ENCODE measurements at places on chromosomes 6 and 20. TPM values are rescaled to one million over a fixed set of nuclear protein-coding genes. Genes with fewer than 3 reads are reported as not detected.

- peaks cover 2% of the 10 kb centered on the region for H3K4me1 ChIP-seq
- H3K27ac ChIP-seq = no peak overlapping the region
- H3K4me3 ChIP-seq = no peak overlapping the region
- H3K36me3 ChIP-seq = no peaks in the 10 kb centered on the region
- H3K27me3 ChIP-seq = no peaks in the 10 kb centered on the region
- DNase-seq = no peak
These were observed 231.9 kb downstream of the PKHD1 start for GRCh38 chr6:51855310-51856082.

DNA sequence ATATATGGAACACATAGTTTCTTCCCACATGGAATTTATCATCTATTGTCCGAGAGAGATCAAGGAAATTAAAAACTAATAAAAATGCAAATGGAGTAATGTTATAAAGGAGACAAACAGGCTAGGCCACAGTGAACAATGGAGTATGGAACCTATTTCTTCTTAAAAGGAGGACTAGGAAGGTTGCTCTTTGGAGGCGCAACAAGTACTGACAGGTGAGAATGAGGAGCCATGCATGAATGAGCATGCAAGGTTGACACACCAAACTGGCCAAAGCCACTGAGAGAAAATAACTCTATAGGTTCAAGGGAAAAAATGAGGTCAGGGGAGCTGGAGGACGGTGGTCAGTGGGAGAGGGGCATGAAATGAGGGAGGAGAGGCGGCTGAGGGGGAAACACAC is 40.9 kb downstream of the PSMB1 start:
- no peak for DNase-seq
- H3K27me3 ChIP-seq = no peaks in the 10 kb centered on the region
- H3K36me3 ChIP-seq = no peaks in the 10 kb centered on the region
- H3K27ac ChIP-seq = no peak overlapping the region
- H3K4me1 ChIP-seq = no peaks in the 10 kb centered on the region

- no peak for DNase-seq
- H3K27ac ChIP-seq = no peak overlapping the region
- no peaks in the 10 kb centered on the region for H3K4me1 ChIP-seq
- peaks cover 19% of the 10 kb centered on the region for H3K36me3 ChIP-seq
These were observed 187.6 kb downstream of the TMEM242 start for GRCh38 chr6:157135691-157136090.

Gene KCNQ2
- total RNA-seq = not detected

- no peaks in the 10 kb centered on the region for H3K4me1 ChIP-seq
- H3K27me3 ChIP-seq = no peaks in the 10 kb centered on the region
- no peak overlapping the region for H3K4me3 ChIP-seq
- H3K27ac ChIP-seq = no peak overlapping the region
- H3K36me3 ChIP-seq = peaks cover 9% of the 10 kb centered on the region
These were observed 86.9 kb downstream of the TBC1D32 start for GRCh38 chr6:121247386-121247785.

Gene LY6G6C
- total RNA-seq = not detected

DNA sequence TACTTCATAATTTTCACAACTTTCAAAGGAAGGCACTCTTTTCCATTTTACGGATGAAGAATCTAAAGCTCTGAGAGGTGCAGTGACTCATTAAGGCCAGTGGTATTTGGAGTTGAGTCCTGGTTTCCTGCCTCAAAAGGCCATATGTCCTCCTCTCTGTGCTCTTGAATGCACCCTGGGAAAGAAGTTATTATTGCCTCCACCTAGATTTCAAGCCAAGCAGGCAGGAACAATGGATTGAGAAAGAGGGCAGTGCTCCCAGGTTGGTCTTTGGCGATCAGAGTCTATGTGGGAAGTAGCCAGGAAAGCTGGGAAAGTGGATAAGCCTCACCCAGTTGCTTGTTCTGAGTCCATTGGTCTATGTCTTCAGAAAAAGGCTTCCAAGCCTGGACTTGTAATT is 165.0 kb downstream of the MAFB start:
- H3K36me3 ChIP-seq = no peaks in the 10 kb centered on the region
- no peak overlapping the region for H3K4me3 ChIP-seq
- DNase-seq = no peak
- H3K27ac ChIP-seq = no peak overlapping the region
- H3K27me3 ChIP-seq = no peaks in the 10 kb centered on the region
- H3K4me1 ChIP-seq = no peaks in the 10 kb centered on the region

- DNase-seq = no peak
- no peak overlapping the region for H3K4me3 ChIP-seq
- H3K4me1 ChIP-seq = no peaks in the 10 kb centered on the region
- no peaks in the 10 kb centered on the region for H3K36me3 ChIP-seq
These were observed 62.0 kb upstream of the SMLR1 start for GRCh38 chr6:130765181-130765727.

- H3K36me3 ChIP-seq = no peaks in the 10 kb centered on the region
- H3K4me1 ChIP-seq = no peaks in the 10 kb centered on the region
- no peak overlapping the region for H3K4me3 ChIP-seq
- no peak overlapping the region for H3K27ac ChIP-seq
- H3K27me3 ChIP-seq = no peaks in the 10 kb centered on the region
These were observed 365.9 kb upstream of the AGPAT4 start for GRCh38 chr6:161639772-161640171.

DNA sequence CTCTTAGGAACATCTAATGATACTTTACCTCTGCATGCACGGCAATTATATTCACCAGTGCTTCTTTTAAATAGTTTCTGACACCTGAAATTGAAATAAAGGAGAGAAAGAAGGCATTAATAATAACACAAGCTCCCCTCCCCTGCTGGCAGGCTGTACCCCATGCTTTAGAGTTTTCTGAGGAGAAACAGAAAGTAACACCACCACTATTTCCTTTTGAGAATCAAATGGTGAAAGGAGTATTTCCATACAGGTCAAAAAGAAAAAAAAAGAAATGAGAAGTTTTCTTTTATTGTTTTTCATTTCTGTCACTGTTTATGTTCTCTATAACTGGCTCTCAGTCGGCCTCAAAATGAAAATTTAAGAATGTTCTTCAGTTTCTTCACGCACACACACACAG is 108.1 kb downstream of the IRF4 start:
- no peak overlapping the region for H3K27ac ChIP-seq
- H3K4me3 ChIP-seq = no peak overlapping the region
- H3K4me1 ChIP-seq = no peaks in the 10 kb centered on the region
- no peaks in the 10 kb centered on the region for H3K27me3 ChIP-seq
- no peaks in the 10 kb centered on the region for H3K36me3 ChIP-seq

DNA sequence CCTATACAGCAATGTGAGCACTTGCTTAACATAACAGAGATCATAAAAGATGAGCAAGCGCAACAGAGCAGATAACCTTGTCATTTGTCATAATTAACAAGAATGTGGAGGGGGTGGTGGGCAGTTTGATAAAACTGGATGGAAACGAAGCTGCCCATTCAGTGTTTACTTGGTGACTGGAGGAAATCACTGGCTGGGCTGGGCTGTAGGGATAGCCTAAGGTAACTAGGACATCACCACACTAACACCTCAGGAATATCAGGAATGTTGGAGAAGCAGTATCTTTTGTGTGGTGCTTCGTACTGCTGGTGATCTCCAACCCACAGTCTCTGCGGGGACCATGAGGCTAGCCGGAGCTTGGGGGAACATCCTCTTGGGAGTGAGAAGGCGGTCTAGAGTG is 218.4 kb downstream of the HIVEP2 start:
- H3K4me3 ChIP-seq = no peak overlapping the region
- no peaks in the 10 kb centered on the region for H3K4me1 ChIP-seq
- H3K27ac ChIP-seq = no peak overlapping the region

GRCh38 chr20:63837479-63837878 is 6.4 kb upstream of the ZBTB46 start:
- H3K27me3 ChIP-seq = no peaks in the 10 kb centered on the region
- DNase-seq = no peak
- H3K27ac ChIP-seq = no peak overlapping the region
- H3K36me3 ChIP-seq = no peaks in the 10 kb centered on the region

- H3K4me1 ChIP-seq = peaks cover 18% of the 10 kb centered on the region
- no peak overlapping the region for H3K27ac ChIP-seq
- H3K36me3 ChIP-seq = peaks cover 57% of the 10 kb centered on the region
These were observed 4.5 kb downstream of the RGL2 start for GRCh38 chr6:33294086-33294823.

DNA sequence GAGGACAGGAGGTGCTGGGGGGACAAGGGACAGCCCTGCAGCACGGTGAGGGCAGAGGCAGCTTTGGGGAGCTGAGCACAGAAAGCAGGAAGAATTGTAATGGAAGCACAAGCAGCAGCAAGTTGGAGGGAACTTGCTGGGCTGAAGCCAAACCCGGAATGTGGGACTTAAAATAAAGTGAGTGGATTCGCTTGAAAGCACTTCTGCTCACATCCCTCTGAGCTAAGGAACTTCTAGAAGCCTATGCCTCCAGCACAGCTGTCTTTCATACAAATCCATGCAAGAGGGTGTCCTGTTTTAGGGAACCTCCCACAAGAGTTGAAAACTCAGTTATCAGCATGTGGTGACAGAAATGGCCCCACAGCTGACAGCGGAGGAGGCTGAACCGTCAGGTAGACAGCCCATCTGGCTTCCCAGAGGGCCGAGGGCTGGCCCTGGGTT is 71.4 kb upstream of the MLN start:
- H3K4me3 ChIP-seq = no peak overlapping the region
- no peak for DNase-seq
- H3K36me3 ChIP-seq = no peaks in the 10 kb centered on the region
- no peaks in the 10 kb centered on the region for H3K4me1 ChIP-seq
- no peak overlapping the region for H3K27ac ChIP-seq

Gene CCDC28A
- 0.32 TPM for total RNA-seq

DNA sequence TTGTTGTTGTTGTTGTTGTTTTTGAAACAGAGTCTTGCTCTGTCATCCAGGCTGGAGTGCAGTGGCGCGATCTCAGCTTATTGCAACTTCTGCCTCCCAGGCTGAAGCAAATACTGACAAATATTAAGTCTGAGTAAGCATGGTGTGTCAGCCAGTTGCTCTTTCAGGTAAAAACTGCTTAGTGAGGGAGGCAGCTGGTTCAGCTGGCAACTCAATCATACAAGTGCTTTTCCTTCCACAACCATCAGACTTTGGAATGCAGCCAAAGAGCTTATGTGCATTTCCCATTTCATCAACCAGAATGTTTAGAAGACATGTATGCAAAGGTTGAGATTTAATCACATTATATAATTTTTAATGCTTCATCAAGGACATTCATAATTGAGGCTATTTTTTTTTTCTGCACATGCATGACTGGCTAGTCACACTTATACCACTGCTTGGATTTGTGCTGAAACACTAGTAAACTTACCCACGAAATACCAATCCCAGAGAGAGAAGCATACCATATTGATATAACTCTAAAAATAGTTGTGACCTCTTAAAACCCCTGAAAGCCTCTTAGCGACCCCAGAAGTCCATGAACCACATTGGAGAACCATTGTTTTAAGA is 56.0 kb downstream of the CLIC5 start:
- no peak overlapping the region for H3K4me3 ChIP-seq
- no peaks in the 10 kb centered on the region for H3K36me3 ChIP-seq
- H3K4me1 ChIP-seq = no peaks in the 10 kb centered on the region
- no peak for DNase-seq

Gene WASF1
- 0.53 TPM for total RNA-seq

Gene ULBP1
- total RNA-seq = 3.8 TPM

Gene ULBP2
- total RNA-seq = not detected

Gene SLC17A2
- not detected for total RNA-seq

Gene PPP1R3G
- total RNA-seq = 1.1 TPM

GRCh38 chr20:20926222-20926905 is 179.8 kb downstream of the LINC00237 start:
- no peak overlapping the region for H3K4me3 ChIP-seq
- DNase-seq = no peak
- no peaks in the 10 kb centered on the region for H3K4me1 ChIP-seq
- H3K27ac ChIP-seq = no peak overlapping the region
- no peaks in the 10 kb centered on the region for H3K36me3 ChIP-seq

DNA sequence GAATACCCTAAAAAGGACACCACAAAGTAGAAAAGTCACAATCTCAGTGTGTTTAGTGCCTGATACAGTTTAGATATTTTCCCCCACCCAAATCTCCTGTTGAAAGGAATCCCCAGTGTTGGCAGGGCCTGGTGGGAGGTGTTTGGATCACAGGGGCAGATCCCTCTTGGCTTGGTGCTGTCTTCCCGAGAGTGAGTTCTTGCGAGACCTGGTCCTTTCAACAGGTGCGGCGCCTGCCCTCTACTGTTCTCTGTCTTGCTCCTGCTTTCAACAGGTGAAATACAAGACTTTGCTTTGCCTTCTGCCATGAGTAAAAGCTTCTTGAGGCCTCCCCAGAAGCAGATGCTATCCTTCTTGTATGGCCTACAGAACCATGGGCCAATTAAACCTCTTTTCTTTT is 534.3 kb upstream of the NRSN1 start:
- DNase-seq = no peak
- no peak overlapping the region for H3K27ac ChIP-seq
- H3K27me3 ChIP-seq = no peaks in the 10 kb centered on the region
- H3K4me3 ChIP-seq = no peak overlapping the region
